ENCODE measurements at places on chromosomes 2 and 18. TPM values are rescaled to one million over a fixed set of nuclear protein-coding genes. Genes with fewer than 3 reads are reported as not detected.

EFEMP1 gene
- total RNA-seq: 229 TPM

TTR gene
- total RNA-seq: not detected

CYB5A gene
- total RNA-seq: 121 TPM

FAM210A gene
- 7.9 TPM for total RNA-seq

ELOA2 gene
- not detected for total RNA-seq

DSEL gene
- 18.0 TPM for total RNA-seq

NPAS2 gene
- 31.8 TPM for total RNA-seq

ABCG5 gene
- total RNA-seq: not detected

GRHL1 gene
- total RNA-seq: 0.50 TPM

UGT1A8 gene
- not detected for total RNA-seq

AKAIN1 gene
- not detected for total RNA-seq

BMP10 gene
- total RNA-seq: not detected

CRYBA2 gene
- not detected for total RNA-seq

CNRIP1 gene
- total RNA-seq: 62.9 TPM

SCYGR4 gene
- not detected for total RNA-seq

PSD4 gene
- 8.4 TPM for total RNA-seq

All from bronchus fibroblast of lung (primary cell).